Suppressor macrophage treated with lipopolysaccharide for 1 hour (primary cell): ENCODE measurements at places on chromosomes 7 and 10.

DNA sequence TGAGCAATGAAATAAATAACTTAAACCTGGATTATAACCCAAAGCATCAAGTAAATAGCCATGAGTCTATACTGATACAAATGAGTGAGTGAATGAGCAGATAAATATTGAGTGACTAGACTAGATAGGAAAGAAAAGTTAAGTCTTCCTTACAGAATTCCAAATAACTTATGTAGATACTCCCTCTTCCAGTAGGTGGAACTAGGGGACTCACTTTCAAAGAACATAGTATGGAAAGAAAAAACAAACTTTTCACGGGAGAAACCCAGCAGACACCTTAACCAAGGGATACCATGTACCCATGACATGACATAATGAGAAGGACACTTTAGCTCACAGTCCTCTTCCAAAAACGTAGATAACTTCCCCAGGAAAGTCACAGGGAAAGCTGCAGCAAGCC, 32.2 kb downstream of the CSGALNACT2 start:
- no peak for DNase-seq

DNA sequence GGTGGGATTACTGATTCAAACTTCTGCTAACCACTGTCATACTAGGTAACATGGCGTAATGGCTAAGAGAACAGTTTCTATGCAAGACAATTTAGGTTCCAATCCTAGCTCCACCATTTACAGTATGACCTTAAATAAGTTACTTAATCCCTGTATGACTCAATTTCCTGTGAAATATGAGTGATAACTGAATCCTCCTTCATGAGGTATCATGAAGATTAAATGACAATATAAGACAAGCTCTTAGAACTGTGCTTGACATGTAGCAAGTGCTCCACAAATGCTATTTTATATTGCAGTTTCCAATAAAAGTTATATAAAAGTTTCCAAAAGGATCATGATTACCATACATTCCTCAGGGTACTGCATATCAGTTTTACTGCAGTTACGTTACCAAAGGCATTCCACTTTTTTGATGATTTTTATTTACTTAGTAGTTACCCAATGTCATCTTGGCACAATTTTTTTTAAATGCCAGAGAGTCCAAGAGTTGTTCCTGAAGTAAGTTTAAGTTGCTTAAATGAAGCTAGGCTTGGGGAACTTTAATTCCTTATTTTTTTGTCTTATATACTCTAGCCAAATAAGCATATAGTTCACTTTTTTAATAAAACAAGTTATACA, 7.1 kb downstream of the DOCK4 start:
- peak; percentile 28 for DNase-seq

DNA sequence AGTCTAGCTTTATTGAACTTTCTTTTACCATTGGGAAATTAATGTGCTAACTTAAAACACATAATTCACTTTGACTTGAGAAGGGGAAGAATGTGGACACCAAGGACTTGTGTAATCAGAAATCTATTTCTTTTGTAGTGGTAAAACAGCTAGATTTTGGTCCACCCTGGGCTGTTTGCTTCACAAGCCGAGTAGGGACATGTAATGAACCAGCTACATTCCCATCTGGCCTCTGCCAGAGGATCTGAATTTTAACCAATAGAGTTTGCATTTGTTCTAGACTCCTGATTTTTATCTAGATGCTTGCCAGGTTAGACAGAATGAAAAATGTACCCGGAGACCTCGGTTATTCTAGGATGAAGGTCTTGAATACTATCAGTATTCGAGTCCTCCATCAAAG, 1.9 kb downstream of the CACNB2 start:
- DNase-seq, result no peak

DNA sequence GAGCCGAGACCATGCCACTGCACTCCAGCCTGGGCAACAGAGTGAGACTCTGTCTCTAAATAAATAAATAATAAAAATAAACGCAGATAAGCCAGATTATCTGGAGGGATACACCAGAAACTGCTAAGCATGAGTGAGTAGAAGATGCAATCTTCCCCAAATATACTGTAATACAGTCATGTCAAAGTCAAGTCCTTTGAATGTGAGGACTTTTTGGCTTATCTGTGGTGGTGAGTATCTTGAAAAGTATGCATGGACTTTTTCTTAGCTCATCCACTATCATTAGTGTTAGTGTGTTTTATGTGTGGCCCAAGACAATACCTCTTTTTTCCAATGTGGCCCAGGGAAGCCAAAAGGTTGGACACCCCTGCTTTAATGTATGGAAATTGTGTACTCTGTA, 44.7 kb upstream of the PITRM1 start:
- DNase-seq, result no peak

DNA sequence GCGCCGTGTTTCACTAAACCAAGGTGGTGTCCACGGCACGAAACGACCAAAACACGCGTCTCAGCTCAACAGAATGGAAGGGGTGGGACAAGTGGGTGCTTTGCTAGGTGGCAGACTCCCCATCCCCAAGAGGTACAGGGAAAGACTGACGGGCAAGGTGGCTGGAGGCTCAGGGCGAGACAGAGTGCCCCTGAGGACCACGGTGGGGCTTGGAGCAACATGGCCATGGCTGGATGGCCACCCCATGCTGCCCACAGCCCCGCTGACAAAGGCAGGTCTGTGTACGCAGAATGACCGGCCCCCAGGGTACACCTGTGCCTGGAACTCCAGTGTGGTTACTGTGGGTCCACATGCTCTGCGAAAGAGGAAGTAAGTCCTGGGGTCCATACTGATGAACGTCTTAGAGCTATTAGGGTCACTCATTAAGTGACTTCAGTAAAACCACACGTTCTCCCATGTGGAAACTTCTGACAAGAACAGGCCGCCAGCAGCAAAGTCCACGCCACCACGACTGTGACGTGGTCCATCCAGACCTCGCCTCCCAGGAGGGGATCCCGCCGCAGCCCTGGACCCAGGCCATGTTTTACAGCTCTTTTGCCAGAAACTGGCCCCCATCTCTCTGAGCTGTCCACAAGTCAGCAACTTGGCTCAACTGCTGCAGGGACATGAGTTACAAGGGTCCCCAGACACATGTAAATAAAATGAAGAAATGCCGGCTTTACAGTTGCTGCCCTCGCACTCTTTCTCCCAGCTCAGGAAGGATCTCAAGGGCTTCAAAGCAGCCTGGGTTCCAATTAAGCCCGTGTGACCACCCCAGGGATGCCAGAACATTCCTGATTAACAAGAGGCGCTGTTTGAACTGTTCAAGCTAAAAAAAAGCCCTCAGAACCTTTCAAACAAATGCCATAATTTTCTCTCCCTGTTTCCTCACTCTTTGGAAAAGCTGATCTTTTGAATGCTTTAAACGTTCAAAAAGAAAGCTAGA, 66.8 kb downstream of the MAD1L1 start:
- DNase-seq, result no peak
